ENCODE measurements at places on chromosomes 7 and 10. TPM values are rescaled to one million over a fixed set of nuclear protein-coding genes. Genes with fewer than 3 reads are reported as not detected.

DNA sequence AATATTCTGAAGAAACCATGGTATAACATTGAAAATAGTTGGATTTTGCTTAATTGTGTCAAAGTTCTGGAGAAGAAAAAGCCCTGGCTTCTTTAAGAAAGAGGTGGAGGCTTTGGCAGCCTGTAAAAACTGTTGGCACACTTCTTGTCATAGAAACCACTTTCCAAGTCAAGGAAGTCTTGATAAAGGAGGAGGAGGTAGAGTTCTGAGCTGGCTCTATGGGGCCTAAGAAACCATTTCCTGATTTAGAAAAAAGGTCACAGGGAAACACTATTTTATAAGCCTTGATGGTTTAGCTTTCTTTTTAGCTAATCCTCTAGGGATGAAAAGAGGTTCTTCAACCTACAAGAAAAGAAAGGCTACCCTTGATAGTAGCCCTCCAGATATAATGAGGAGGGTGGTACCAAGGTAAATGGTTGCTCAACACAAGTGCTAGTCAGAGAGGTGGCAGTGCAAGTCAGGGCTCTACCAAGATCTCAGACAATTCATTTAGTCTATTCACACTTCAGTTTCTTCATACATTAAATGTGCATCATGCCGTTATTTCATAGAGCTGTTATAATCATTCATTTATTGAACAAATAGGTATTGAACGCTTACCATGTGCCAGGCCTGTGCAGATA lies 346.9 kb downstream of the RNLS start:
- H3K27me3 ChIP-seq = no peaks in the 10 kb centered on the region
- H3K4me1 ChIP-seq = peaks cover 4% of the 10 kb centered on the region
- H3K27ac ChIP-seq = no peak overlapping the region
- no peak overlapping the region for H3K4me3 ChIP-seq
- no peaks in the 10 kb centered on the region for H3K36me3 ChIP-seq

DNA sequence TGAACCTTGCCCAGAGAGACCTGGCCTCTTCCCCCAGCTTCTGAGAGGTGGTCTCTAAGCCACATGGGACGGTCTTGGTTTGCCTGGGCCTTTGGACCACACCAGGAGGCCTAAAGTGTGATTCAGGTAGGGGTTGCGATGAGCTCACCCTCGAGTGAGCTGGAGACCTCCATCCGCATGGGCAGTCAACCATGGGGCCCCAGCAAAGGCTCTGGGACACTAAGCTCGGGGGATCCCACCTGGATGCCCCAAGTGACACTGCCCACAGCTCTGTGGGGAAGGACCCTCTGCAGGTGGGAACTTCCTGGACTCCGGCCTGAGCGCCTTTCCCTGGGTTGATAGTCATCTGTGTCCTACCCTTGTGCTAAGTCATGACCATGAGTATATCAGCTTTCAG lies 57.1 kb upstream of the FAM20C start:
- H3K27me3 ChIP-seq = no peaks in the 10 kb centered on the region
- H3K4me1 ChIP-seq = peaks cover 1% of the 10 kb centered on the region
- H3K36me3 ChIP-seq = no peaks in the 10 kb centered on the region
- H3K27ac ChIP-seq = no peak overlapping the region

- H3K36me3 ChIP-seq = no peaks in the 10 kb centered on the region
- no peaks in the 10 kb centered on the region for H3K4me1 ChIP-seq
- no peak for DNase-seq
- no peak overlapping the region for H3K4me3 ChIP-seq
- no peak overlapping the region for H3K27ac ChIP-seq
Observed at GRCh38 chr7:68684246-68684839, 913.9 kb upstream of the AUTS2 start.

DNA sequence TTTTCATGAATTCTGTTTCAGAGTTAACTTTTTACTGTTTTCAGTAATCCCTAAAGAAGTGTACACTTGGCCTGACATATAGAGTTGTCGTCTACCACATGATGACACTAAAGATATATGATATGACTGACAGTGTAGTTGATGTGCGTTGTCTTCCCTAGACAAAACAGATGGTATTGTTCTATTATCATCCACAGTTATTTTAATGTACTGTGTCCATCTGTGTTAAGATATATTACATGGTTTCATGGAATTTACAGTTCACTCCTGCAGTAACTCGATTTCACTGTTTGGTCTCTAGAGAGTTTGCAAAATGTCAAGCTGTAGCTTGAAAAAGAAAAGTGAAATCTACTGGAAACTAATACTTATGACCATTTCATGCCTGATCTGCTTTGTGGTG lies 18.1 kb downstream of the FOXP2 start:
- H3K27me3 ChIP-seq = no peaks in the 10 kb centered on the region
- no peaks in the 10 kb centered on the region for H3K36me3 ChIP-seq
- no peak overlapping the region for H3K27ac ChIP-seq
- H3K4me3 ChIP-seq = no peak overlapping the region
- DNase-seq = no peak
- no peaks in the 10 kb centered on the region for H3K4me1 ChIP-seq

- DNase-seq = no peak
- H3K4me3 ChIP-seq = no peak overlapping the region
- no peaks in the 10 kb centered on the region for H3K4me1 ChIP-seq
Observed at GRCh38 chr7:100141555-100141949, 7.2 kb upstream of the LAMTOR4 start.

The WDR86 gene
- total RNA-seq = 4.0 TPM

Data from ascending aorta (tissue), 2 donors.